ENCODE measurements at places on chromosomes 7 and 10. TPM values are rescaled to one million over a fixed set of nuclear protein-coding genes. Genes with fewer than 3 reads are reported as not detected.

PHYHIPL gene
- total RNA-seq: 0.06 TPM

AGBL3 gene
- total RNA-seq: not detected

PON1 gene
- not detected for total RNA-seq

EPO gene
- not detected for total RNA-seq

LBX1 gene
- not detected for total RNA-seq

OR9A2 gene
- total RNA-seq: not detected

CPA2 gene
- not detected for total RNA-seq

CPEB3 gene
- 0.56 TPM for total RNA-seq

DNA sequence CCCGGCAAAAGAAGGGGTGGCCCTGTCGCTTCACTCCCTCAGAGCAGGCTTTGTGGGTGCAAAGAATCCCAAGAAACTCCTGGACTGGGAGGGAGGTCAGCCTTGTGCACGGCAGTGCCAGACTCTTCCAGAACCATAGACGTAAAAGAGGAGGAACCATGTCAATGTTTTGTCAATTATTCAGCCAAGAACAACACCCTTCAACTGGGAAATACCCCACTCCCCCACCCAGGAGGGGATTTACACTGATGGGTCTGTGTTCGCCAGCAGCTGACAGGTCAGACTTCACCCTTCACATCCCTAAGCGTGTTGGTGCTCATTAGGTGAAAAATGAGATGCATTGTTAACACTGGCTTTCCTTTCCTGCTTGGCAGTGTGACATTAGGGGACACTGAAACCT lies 116.8 kb upstream of the BMPER start:
- no peak for DNase-seq

GRCh38 chr7:49644396-49645166 lies 128.9 kb upstream of the VWC2 start:
- no peak for DNase-seq

- DNase-seq: peak; percentile 39
These were observed 15.6 kb upstream of the PBLD start for GRCh38 chr10:68348265-68348741.

DNA sequence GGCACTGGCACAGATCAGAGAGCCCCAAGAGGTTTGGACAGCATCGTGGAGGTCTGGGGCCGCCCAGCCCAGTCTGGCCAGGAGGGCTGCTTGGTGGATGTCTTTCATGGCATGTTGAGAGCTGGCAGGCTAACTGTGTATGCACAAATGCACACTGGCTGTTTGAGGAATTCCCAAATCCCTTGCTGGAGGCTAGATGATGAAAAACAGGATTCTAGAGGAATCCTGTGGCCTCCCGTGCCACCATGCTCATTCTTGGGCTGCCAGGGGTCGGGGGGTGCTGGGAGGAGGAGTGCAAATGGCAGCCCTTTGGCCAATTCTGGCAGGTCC lies 26.5 kb downstream of the LEP start:
- DNase-seq: no peak

DNA sequence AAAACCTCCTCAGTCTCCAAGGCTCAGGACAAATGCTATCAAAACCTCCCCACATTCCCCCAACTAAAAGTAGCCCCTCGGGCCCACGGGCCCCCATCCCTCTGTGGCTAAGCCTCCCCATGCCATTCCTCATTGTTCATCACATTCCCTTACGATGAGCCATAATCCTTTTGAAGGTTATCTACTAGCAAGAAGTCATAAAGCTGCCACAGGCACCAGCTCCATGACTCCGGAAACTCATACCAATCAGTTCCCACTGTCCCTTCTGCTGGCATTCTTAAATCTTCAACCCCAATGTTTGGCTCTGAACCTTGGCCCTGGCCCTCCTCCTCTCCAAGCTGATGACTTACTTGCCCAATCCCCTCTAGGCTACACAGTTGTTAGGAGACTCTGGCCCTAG lies 19.4 kb upstream of the TM9SF3 start:
- no peak for DNase-seq

- no peak for DNase-seq
These were observed 257.0 kb downstream of the CREB5 start for GRCh38 chr7:28669330-28669729.

DNA sequence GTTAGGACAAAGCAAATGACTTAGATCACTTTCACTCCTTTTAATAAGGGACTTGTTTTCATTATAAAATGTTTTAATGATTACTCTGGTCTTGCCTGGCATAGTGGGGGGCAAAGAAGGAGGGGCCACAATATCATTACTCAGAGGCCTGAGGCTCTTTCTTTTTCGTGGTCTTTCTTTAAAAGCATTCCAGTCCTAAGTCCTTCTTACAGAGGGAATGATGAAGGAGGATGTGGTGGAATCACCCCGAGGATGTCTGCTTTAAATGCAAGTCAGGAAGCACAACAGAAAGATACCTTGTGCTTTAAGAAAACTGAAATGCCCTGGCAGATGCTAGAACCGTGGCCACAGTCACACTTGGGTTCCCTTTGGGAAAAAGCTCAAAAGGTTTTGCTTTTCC lies 379.1 kb downstream of the INHBA start:
- DNase-seq: peak; percentile 36

- DNase-seq: no peak
These were observed 214.1 kb downstream of the ADK start for GRCh38 chr10:74365109-74365508.

DNA sequence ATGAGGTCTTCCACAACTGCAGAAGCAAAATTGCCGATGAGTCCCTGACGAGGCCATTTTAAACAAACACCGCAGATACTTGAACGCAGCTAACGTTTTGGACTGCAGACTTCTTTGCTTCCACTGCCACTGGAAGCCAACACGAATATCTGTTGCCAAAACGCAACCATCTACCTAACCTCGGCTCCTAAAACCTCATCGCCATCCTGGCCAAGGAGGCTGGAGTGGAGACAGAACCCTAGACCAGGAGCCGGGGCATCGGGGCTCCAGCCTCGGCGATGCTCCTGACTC lies 493 bp downstream of the WDR91 start:
- DNase-seq: no peak

GRCh38 chr10:35184527-35185171 lies 58.0 kb downstream of the CREM start:
- DNase-seq: no peak

DNA sequence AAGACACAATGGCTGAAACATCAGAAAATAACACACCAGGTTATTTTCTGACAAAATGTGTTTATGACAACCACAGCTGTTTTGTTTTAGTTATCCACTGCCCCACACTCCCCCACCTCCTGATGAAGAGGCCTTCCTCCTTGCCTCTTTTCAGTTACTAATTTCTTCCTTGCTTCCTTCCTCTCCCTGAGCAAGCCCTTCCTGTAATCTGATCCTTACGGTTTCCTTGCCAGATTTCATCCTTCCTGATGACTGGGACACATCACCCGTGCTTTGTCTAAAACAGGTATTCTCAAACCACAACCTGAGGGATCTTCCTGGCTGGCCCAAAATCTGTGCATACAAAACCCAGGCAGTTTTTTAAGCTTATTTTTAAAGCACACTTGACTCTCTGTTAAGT lies 39.4 kb downstream of the CHST15 start:
- DNase-seq: peak; percentile 14

GRCh38 chr7:78702770-78703169 lies 750.7 kb downstream of the MAGI2 start:
- peak; percentile 90 for DNase-seq

GRCh38 chr7:80054356-80054755 lies 80.3 kb upstream of the GNAI1 start:
- DNase-seq: no peak

DNA sequence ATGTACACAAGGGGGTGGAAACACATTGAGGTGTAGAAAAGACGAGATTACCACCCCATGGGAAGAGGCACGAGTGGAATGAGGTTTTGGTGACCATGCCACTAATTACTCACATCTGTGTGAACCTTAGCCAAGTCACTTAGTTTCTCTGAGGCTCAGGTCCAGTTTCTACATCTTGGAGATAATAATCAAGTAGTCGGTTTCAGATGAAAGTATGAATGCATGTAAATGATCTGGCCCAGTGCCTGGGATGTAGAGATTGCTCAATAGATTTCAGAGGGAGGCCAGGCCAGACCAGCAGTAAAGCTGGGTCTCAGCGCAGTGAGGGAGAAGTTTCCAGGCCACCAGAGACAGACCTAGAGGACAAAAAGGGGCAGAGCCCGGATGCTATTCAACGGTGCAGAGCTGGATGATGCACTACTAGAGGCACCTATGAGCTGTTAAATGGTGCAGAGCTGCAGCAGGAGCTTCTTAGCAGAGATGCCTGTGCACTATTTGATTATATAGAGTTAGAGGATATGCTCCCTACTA lies 725.1 kb downstream of the GRID1 start:
- DNase-seq: peak; percentile 68

GRCh38 chr10:103069453-103070331 lies 123.4 kb downstream of the NT5C2 start:
- DNase-seq: peak; percentile 51

- no peak for DNase-seq
These were observed 14.5 kb downstream of the ADCYAP1R1 start for GRCh38 chr7:31066516-31067130.

Measured in H4 (cell line).